ENCODE measurements at places on chromosomes 12 and 14.

GRCh38 chr12:32344047-32344446 is 55.3 kb upstream of the FGD4 start:
- no peak for DNase-seq

GRCh38 chr12:71865166-71865713 is 25.7 kb downstream of the TBC1D15 start:
- no peak for DNase-seq

DNA sequence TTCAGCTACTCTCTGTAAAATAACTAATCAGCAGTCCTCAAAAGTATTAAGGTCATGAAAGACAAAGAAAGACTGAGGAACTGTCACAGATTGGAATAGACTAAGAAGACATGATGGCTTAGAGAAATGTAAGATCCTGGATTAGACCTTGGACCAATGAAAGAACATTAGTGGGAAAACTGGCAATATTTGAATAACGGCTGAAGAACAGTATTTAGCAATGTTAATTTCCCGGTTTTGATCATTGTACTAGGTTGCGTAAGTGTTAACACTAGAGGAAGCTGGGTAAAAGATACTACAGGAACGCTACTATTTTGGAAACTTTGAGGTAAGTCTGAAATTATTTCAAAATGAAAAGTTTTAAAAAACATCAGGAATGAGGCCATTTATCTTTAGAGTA is 98.8 kb upstream of the RESF1 start:
- DNase-seq, result no peak

DNA sequence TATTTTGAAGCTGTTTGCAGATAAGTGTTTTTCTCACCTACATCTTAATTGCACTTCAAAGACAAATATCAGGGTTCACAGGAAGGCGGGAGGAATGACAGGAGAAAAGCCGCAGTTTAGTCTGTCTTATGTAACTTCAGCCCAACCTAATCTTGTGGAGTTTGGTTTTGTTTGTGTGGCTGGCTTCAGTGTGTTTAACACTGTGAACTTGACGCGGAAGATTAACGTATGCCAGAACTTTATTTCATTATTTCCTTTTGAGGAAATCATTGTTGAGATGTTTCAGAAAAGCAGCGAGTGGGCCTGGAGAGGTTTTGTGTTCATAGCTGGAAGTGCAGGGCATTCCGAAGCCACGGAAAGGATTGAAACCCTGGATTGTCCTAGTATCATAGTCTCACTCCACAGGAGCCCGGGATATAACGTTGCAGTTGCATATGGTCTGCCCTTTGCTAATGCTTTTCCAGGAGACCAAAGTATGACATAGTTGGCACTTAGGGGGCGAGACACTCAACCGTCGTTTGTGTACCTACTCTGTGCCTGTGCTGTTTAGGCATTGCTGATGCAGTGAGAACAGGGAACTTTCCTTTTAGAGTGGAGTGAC is 2.0 kb downstream of the PELI2 start:
- DNase-seq, result no peak

GRCh38 chr14:56194042-56194441 is 75.8 kb downstream of the PELI2 start:
- no peak for DNase-seq

DNA sequence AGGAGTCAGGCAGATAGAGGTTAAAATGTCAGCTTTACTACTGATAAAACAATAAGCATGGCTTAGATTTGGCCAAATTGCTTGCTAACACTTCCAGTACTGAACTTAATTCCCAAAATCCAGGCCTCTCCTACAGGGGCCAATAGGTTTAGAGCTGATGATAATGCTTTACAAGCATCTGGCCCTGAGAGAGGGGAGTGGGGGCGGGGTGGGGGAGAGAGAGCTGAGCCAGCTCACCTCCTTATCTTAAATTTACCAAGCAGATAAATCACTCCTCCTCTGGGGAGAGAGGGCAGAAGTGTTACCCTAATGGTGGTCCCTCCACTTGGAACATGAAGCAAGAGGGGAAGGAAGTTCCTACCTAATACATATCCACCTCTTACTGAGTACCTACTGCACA is 182.2 kb upstream of the CRY1 start:
- DNase-seq, result no peak

DNA sequence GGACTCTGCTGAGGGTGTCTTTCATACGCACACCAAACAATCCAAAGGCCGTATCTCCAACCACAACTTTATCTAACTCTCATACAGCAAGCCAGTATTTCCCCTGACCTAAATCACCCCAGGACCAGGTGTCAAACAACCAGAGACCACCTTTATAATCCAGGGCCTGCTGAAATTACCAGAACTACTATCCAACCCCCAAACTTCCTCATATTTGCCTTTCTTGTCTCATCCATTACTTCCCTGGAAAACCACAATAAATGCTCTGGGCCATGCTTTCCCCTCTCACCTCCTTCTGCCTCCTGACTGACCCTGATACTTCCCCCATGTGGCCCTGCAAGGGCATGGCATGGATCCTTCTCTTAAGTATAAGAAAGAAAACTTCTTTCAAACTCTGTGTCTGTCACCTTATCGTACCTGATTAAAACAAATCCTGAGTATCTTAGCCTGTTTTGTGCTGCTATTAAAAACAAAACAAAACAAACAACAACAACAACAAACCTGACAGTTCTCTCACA is 44.7 kb upstream of the CRACR2A start:
- no peak for DNase-seq

- DNase-seq, result no peak
Measured at GRCh38 chr12:8827551-8828256, 5.3 kb downstream of the A2ML1 start.

GRCh38 chr12:39401459-39401858 is 41.5 kb downstream of the KIF21A start:
- no peak for DNase-seq

DNA sequence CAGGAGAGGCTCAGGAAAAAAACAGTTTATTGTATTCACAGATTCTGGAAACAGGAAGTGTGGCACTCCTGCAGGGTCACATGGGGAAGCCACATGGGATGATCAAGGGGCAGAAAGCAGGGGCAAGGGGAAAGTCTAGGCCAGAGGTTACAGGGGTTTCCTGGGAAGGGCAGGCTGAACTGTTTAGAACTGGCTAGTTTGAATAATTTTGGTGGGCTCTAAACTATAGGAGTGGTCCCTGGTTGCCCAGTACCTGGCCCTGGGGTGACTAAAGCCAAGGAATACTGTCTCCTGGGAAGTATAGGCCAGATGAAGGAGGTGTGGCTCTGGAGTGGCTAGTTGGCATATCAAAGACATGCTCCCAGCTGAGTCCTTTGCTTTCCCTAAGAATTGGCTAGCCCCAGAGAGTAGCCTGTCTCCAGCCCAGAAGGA is 169.2 kb downstream of the SLC41A2 start:
- DNase-seq, result no peak

GRCh38 chr12:121582583-121583333 is 1.9 kb upstream of the KDM2B start:
- DNase-seq, result no peak

DNA sequence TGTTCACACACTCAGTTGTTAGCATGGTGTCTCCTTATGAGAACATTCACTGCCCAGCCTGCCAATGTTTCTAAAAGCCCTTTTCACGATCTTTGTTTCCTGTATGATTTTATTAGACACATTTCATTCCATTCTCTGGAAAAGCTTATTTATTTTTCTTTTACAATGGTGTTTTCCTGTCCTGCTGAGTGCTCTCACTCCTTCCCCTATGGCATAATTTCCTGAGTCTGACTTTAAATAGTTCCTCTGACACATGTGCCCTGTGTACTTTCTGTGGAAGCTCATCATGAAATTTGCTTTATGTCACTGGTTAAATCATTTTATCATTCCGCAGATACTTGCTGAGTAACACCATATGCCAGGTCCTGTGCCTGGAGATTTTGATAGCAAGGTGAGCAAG is 612.0 kb downstream of the FLRT2 start:
- DNase-seq, result no peak
